Motor neuron (in vitro differentiated cells): ENCODE measurements at places on chromosomes 6 and 20. TPM values are rescaled to one million over a fixed set of nuclear protein-coding genes. Genes with fewer than 3 reads are reported as not detected.

DNA sequence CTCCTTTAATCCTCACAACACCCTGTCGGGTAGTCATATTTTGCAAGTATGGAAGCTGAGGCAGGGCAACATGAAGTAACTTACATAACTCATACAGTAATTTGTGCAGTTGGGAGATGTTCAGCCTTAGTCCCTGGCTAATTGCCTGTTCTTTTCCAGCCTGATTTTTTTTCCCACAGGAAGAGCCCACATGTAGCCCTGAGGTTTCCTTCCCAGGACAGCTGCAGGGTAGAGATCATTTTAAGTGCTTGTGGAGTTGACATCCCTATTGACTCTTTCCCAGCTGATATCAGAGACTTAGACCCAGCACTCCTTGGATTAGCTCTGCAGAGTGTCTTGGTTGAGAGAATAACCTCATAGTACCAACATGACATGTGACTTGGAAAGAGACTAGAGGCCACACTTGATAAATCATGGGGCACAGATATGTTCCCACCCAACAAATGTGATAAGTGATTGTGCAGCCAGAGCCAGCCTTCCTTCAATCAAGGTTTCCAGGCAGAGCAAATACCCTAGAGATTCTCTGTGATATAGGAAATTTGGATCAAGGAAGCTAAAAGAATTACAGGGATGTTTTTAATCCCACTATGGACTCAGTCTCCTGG, 5.0 kb upstream of the BTN2A1 start:
- ATAC-seq, result no peak

DNA sequence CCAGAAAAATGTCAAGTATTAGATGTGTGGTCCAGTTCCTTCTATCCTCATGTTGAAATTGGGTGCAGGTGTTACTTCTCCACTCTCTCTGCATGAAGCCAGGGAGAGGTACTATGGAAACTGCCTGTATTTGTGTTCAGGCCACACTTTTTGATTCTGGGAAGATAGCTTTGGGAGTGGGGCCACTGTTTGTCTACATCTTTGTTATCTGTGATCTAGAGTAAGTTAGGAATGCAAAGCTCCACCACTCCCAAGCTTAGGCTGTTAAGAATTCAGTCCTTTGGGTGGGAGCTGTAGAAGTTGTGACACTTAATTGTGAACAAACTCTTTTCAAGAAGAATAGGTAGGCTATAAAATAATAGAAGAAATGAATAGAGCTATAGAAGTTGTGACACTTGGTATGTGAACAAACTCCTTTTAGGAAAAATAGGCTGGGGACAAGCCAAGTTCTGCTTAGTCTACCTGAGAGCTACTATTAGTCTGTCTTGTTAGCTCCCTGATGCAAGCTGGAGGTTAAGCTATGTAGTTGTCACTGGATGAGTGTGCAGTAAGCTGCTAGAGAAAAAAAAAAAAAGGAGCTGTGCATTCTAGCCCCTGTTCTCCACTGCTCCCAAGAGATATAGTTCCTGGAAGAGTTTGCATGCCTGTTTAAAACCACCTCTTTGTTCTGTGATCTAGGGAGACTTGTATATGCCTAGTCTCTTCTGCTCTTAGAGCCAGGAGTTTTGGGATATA, 7.1 kb upstream of the GFRAL start:
- no peak for ATAC-seq

- no peak for ATAC-seq
Observed at GRCh38 chr6:48978016-48978415, 485.0 kb downstream of the MMUT start.

- ATAC-seq, result no peak
Observed at GRCh38 chr6:107561306-107561705, 71.4 kb downstream of the SOBP start.

- ATAC-seq, result no peak
Observed at GRCh38 chr6:829656-830055, 136.7 kb upstream of the EXOC2 start.

GRCh38 chr20:4552075-4552640, 169.6 kb upstream of the PRND start:
- ATAC-seq, result no peak

- ATAC-seq, result no peak
Observed at GRCh38 chr6:159525445-159526025, 167.5 kb downstream of the SOD2 start.

DNA sequence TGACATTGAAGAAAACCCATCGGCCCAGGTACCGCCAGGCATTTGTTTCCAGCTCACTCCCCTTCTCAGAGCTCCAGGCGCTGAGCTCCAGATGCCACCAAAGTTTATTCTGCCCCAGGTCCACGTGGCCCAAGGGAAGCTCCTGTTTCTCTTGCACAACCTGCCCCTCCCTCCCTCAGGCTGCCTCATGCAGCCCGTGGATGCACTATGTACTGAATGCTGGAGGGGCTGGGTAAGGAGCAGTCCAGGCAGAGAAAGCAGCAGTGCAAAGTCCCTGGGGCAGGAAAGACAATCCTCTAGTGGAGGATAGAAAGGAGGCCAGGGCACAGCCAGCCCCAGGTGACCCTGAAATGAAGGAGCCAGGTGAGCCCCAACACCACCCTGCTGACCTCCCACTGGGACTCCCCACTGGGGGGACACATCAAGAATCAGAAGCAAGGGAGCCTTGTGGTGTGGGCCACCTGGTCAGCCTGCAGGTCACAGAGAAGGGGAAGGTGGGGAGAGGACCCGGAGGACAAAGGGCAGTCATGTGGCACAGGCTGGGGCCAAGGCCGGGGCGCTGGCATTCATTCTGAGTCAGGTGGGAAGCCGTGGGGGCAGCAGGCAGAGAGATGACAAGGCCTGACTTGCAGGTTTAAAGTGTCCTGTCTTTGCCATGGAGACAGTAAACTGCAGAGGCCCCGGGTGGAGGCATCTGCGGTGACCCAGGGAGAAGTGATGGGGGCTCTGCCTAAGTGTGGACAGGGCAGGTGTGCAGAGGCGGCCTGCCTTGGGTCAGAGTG, 230.1 kb downstream of the PREX1 start:
- ATAC-seq, result no peak

SLC26A8 gene
- total RNA-seq, result 0.18 and 0.21 TPM in 2 replicates

- ATAC-seq, result no peak
Observed at GRCh38 chr6:2077826-2078225, 167.6 kb downstream of the GMDS start.

- no peak for ATAC-seq
Observed at GRCh38 chr6:132489376-132489775, 23.5 kb downstream of the STX7 start.

- ATAC-seq, result no peak
Observed at GRCh38 chr20:2838170-2838797, 2.2 kb downstream of the PCED1A start.

GRCh38 chr6:68502946-68503345, 132.1 kb upstream of the ADGRB3 start:
- ATAC-seq, result no peak

GGTLC1 gene
- not detected in 2 replicates for total RNA-seq

GRCh38 chr6:110822249-110822648, 7.0 kb upstream of the CDK19 start:
- ATAC-seq, result no peak

- ATAC-seq, result peak; percentile 88
Observed at GRCh38 chr6:43865932-43866645, 96.1 kb downstream of the VEGFA start.

DNA sequence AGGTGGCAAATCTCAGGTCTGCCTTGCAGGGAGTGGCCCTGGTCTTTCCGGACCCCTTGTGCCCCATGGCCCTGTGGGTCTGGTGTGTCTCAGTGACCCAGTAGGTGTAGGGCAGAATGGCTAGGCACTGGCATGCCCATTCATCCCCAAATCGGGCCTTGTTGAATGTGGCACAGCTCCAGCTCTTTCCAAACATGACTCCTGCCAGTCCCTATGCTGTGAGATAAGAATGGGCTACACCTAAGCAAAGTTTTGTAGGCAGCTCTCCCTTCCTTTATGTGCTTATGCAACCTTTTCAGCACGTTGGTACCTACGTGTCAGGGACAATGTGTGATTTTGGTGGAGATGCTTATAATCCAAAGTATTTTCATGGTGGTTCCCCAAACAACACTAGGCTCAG, 33.9 kb downstream of the FOXO3 start:
- no peak for ATAC-seq

LAMA4 gene
- 1,547 and 1,765 TPM in 2 replicates for total RNA-seq

ZBTB9 gene
- 7.6 and 9.0 TPM in 2 replicates for total RNA-seq

TRAM2 gene
- total RNA-seq, result 26.7 and 33.8 TPM in 2 replicates

ZNF512B gene
- total RNA-seq, result 11.1 and 13.1 TPM in 2 replicates

- no peak for ATAC-seq
Observed at GRCh38 chr6:2796861-2797260, 31.7 kb downstream of the WRNIP1 start.

- no peak for ATAC-seq
Observed at GRCh38 chr6:143952060-143952778, 55.8 kb downstream of the PLAGL1 start.

GABRR1 gene
- 0.21 TPM in 1 of 2 replicates, not detected in the other for total RNA-seq

- ATAC-seq, result no peak
Observed at GRCh38 chr20:58102744-58103516, 125.5 kb downstream of the ANKRD60 start.

DNA sequence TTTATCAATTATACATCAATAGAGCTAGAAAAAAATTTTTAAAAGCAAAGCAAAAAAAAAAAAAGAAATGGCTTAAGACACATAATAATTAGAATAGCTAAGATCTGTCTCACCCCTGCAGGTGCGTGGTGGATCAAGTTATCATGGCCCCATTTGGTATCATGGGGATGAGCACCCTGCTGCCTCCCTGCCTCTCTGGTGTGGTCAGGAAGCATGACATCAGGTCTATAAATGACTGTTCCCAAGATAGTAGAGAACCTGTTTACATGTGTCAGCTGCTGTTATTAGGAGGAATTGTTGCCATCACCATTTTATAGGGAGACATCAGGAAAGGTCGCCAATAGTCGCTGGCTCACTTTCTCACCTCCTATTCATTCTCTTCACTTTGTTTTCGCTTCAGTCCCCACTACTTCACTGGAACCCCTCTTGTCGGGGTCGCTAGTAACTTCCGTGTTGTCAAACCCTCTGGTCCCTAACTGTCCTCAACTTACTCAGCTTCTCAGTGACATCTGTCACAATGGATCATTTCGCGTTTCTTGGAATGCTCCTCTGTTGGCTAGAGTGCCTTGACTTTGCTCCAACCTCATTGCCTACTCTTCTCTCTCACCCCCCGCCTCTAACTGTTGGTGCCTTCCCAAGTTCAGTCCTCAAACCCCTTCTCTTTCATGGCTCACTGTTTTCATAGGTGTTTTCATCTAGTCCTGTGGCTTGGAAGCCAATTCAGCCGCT, 4.7 kb downstream of the DNTTIP1 start:
- no peak for ATAC-seq

DNA sequence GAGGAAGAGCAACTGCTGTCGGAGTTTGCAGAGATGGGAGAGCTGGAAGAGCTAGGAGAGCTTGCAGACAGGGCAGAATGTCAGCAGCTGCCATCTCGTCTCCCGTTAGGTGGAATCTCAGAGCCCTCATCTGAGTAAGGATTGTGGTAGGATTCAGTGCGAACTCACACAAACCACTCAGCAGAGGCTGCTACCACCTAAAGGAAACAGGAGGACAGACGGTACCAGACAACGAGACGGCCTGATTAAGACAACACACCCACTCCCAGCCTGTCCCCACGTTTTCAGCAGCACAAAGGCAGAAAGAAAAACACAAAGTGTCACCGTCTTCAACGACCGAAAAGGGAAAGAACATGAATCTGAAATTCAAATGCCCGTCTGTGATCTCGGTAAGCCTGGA, 4.1 kb downstream of the LEMD2 start:
- ATAC-seq, result no peak

RGS17 gene
- total RNA-seq, result 16.1 and 16.2 TPM in 2 replicates

GRCh38 chr6:32060966-32061655, 22.9 kb downstream of the CYP21A2 start:
- ATAC-seq, result no peak

- ATAC-seq, result no peak
Observed at GRCh38 chr6:314377-314776, 22.1 kb downstream of the DUSP22 start.

DNA sequence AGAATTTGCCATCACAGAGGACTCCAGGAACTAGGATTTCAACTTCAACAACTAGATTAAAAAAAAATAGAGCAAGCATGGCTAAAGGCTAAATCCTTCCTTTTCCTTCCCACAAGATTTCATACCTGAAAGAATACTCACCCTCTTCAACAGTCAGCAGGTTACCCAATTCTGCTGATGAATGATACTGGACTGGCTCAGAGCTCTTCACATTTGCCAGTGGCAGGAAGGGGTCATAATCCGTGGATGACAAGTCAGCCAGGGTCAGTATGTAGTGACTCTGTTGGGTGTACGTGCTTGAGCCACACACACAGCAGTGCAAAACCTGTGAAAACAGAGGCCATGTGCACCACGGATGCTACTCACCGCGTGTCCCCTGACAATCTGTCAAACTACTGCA, 152.9 kb downstream of the INSM1 start:
- ATAC-seq, result no peak

GRCh38 chr20:62780696-62781095, 15.6 kb upstream of the MRGBP start:
- ATAC-seq, result peak; percentile 16

POPDC3 gene
- 4.4 and 5.0 TPM in 2 replicates for total RNA-seq

DZANK1 gene
- 4.9 and 5.4 TPM in 2 replicates for total RNA-seq
